Hematopoietic multipotent progenitor cell treated with erythropoietin and hydrocortisone succinate and interleukin-3 and kit ligand, for 17 days (in vitro differentiated cells): ENCODE measurements at places on chromosomes 3 and 15.

DNA sequence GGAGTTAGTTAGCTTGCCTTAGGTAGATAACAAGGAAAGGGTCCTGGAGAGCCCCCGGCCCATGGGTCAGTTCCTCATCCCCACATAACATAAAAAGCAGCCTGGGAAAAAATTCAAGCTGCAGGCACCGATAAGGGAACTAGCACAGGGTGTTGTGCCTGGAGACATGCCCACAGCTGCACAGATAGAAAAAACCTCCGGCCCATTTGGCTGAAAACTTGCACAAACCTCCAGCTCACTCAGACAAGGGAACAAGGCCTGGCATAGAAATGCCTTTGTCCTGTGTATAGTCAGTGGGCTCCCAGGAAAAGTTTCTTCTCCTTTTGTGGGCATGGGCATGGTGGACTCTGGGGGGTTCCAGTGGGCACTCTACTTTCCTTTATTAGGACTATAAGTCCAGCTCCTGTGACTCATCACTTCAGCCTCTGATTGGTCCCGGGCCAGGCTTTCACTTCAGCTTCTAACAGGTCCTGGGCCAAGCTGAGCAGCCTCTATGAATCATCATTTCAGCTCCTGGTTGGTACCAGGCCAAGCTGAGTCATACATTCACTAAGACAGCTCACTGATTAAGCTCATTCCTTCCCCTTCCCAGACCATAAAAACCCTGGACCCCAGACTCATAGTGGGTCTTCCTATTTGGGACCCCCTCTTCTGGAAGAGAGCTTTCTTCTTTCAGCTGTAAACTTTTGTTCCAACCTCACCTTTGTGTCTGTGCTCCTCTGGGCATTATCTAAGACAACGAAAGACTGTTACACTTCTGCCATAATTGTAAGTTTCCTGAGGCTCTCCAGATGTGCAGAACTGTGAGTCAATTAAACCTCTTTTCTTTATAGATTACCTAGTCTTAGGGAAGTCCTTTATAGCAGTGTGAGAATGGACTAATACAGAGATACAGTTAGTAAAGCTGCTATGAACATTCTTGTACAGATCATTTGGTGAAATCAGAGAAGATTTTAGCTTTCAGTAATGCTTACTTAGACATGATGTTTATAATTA is 348.0 kb upstream of the DPPA4 start:
- no peak for DNase-seq

- DNase-seq = no peak
Observed at GRCh38 chr15:46278486-46279090, 643.8 kb downstream of the SQOR start.

- no peak for DNase-seq
Observed at GRCh38 chr3:10320320-10320677, 613 bp downstream of the SEC13 start.

DNA sequence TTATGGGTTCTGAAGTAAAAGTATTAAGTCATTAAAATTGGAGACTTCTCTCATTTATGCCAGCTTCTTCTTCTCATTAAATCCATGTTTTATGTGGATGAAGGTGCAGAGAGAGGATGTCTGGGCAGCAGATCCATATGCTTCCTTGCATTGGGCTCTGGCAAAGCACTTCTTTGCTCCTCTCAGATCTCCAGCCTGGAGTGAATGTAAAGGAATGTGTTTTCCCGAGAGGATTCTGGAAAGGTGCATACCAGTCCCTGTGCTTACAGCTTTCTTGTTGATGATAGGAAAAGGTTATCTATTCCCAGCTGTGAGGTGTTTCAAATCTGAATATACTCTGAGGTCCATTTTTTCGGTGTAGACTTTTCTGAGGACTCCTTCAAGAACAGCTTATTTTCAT is 79.9 kb upstream of the PEX5L start:
- DNase-seq = no peak

DNA sequence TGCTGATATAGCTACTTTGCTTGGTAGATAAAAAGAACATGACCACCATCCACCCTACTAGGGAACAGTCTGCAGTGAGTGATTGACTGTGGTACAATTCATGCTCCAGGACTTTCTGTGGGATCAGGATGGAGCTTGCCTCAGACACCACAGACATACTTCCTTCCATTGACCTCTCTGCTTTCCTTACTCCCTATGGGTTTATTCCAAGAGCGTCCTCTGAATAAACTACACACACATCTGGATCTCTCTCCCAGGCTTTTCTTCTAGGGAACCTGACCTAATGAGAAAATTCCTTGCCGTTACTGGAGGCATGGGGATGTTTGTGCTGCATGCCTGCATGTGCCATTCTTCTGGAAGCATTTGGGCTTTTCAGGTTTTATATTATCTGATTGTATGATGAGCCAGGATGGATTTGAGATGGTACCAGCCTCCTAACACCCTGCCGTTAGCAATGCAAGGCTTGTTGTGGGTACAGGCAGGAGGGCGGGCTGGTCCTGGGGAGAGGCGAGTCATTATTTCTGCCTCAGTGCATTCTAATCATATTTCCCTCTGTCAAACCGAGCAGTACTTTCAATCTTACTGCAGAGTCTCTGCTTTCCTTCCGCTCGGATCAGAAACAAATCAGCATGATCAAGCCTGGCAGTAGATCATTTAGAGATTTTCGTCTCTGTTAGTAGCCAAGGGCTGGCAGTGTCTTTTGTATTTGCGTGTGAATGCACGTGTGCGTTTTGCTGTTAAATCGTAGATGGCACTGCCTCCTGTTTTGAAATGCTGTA is 279.2 kb downstream of the PDCD6IP start:
- DNase-seq = no peak

DNA sequence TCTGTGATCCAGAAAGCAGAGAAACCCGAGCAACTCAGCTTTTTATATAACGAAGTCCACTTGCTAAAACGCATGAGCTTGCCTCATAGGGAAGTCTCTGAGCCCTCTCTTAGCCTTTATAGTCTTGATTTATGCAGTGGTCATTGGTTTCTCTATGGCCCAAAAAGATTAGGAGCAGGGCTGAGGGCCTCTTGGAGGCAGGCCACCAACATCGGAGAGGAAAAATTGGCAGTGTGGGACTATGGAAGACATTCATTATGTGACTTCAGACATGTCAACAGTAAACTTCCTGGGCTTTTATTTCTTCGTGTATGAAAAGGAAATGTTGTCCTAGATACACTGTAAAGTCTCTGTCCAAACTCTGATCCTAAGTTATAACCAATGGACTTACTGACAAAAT is 13.5 kb downstream of the RAB8B start:
- DNase-seq = no peak

- DNase-seq = no peak
Observed at GRCh38 chr15:57761562-57761961, 55.0 kb downstream of the POLR2M start.

GRCh38 chr3:48709051-48709461 is 8.0 kb downstream of the IP6K2 start:
- peak; percentile 35 for DNase-seq

GRCh38 chr3:61594144-61594963 is 33.0 kb downstream of the PTPRG start:
- DNase-seq = no peak

DNA sequence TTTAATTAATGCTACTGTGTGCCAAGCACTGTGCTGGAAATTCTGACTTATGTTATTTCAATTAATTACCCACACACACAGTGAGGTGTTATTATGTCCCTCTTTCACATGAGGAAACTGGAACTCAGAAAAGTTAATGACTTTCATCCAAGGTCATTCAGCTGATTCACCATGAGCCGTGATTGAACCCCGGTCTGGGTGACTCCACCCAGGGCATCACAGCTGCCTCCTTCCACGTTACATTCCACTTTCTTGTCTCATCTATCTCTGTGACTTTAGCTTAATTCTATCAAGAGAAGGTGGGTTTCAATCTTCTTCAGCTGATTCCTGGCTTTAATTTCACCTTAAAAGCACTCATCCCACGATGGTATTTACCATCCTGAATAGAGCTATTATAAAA is 16.3 kb downstream of the SRGAP3 start:
- DNase-seq = no peak

DNA sequence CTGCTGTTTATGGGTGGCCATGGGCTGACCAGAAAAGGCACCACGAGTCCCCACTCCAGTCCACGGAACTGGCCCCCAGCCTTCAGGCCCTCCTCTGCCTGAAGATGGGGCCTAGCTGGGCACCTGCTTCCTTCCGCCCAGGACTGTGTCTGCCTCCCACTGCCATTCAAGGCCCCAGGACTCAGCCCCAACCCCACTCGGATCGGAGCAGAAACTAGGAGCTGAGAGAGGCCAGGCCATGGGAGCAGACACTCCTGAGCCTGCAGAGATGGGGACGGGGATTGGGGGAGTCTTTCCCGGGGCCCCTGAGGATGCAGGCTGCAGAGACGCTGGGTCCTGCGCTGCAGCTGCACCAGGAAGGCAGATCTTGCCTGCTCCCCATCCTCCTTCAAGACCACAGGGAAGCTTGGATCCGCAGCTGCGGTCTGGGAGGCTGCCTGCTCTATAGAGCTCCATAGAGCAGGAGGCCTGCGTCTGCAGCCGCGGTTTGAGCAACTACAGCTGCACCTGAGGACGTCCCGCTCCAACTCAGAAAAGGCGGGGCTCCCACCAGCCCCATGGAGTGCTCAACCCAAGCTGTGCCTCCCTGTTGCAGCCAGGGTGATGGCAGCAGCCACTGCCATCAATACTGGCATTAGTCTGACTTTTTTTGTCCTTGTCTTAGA is 383.9 kb upstream of the TMCO5A start:
- no peak for DNase-seq

- no peak for DNase-seq
Observed at GRCh38 chr15:75030023-75030413, 6.6 kb downstream of the PPCDC start.

GRCh38 chr3:463252-464192 is 267.0 kb downstream of the CHL1 start:
- DNase-seq = no peak

GRCh38 chr3:114086356-114086755 is 29.8 kb downstream of the QTRT2 start:
- no peak for DNase-seq

DNA sequence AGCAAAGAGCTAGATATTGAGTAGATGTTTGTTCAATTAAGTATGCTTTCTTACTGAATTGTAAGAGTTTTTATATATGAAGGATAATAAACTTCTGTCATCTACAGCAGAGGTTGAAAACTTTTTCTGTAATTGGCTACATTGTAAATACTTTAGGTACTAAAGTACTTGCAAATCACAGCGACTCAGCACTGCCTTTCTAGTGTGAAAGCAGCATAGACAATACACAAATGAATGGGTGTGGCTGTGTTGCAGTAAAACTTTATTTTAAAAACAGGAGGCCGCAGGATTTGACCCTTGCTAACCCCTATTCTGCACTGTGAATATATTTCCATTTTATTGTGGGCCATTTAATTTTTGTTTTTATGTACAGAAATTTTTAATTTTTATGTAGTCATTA is 104.3 kb upstream of the TMC3 start:
- no peak for DNase-seq

GRCh38 chr15:42121021-42121420 is 26.7 kb upstream of the PLA2G4D start:
- DNase-seq = no peak

GRCh38 chr3:32968920-32969389 is 17.5 kb downstream of the CCR4 start:
- no peak for DNase-seq

GRCh38 chr15:89177633-89178306 is 43.6 kb downstream of the RLBP1 start:
- DNase-seq = peak; percentile 62

GRCh38 chr3:15557511-15557946 is 36.0 kb upstream of the COLQ start:
- peak; percentile 79 for DNase-seq

GRCh38 chr15:99735868-99736267 is 2.6 kb upstream of the LYSMD4 start:
- no peak for DNase-seq

DNA sequence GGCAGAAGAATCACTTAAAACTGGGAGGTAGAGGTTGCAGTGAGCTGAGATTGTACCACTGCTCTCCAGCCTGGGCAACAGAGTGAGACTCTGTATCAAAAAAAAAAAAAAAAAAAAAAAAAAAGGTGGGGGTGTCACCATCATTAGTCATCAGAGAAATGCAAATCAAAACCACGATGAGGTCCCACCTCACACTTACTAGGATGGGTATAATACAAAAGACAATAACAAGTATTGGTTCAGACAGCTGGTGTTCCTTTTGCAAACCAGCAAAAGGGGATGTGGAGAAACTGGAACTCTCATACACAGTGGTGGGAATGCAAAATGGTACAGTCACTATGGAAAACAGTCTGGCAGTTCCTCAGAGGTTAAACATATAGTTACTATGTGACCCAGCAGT is 78.7 kb upstream of the TSC22D2 start:
- DNase-seq = no peak

- no peak for DNase-seq
Observed at GRCh38 chr15:55992769-55993110, 672 bp downstream of the NEDD4 start.

DNA sequence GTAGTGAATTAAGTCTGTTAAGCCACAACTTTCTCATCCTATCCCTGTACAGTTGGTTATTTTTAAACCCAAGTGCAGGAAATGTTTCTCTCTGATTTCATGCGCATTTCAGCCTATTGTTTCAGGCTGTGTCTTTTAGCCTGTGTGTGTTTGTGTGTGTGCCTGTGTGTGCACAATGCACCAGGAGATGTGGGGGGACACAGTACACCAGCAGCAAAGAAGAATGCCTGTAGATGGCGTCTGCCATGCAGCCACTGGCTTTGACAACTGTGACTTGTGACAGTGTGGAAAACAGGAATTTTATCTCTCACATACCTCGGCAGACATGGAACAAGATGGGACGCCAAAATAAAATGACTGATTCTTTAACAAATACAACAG is 43.6 kb upstream of the PLXNA1 start:
- no peak for DNase-seq

GRCh38 chr3:23949784-23950183 is 4.7 kb downstream of the NR1D2 start:
- no peak for DNase-seq

GRCh38 chr15:78397382-78397781 is 40.6 kb upstream of the IREB2 start:
- DNase-seq = no peak

GRCh38 chr3:159029306-159030026 is 227.6 kb downstream of the MFSD1 start:
- DNase-seq = no peak

DNA sequence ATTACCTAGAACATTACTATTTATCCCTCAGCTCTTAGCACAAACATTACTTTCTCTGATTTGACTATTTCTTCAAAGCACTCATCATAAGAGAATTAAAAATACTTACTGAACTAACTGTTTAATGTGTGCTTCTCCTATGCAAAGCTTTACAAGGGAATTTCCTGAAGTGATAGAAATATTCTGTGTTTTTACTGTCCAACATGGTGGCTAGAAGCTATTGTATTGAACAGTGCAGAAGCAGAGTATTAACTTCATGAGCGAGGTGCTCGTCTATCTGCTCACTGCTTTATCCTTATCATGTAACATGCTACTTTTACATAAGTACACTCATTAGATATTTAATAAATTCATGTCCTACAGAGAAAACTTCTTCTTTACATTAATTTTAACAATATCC is 239.1 kb downstream of the ISL2 start:
- no peak for DNase-seq

- DNase-seq = no peak
Observed at GRCh38 chr15:50066202-50066601, 52.8 kb downstream of the ATP8B4 start.

- peak; percentile 8 for DNase-seq
Observed at GRCh38 chr3:99753268-99753975, 64.2 kb upstream of the CMSS1 start.

- DNase-seq = no peak
Observed at GRCh38 chr3:10515884-10516495, 10.6 kb upstream of the ATP2B2 start.
